ENCODE measurements at places on chromosomes 5 and 9. TPM values are rescaled to one million over a fixed set of nuclear protein-coding genes. Genes with fewer than 3 reads are reported as not detected.

PLAC8L1 gene
- total RNA-seq, result not detected

IL9 gene
- total RNA-seq, result not detected

LCN1 gene
- not detected for total RNA-seq

LRRC19 gene
- total RNA-seq, result not detected

N4BP3 gene
- total RNA-seq, result 1.2 TPM

PRDM9 gene
- total RNA-seq, result not detected

TNFSF15 gene
- 0.23 TPM for total RNA-seq
